ENCODE measurements at places on chromosomes 11 and 22. TPM values are rescaled to one million over a fixed set of nuclear protein-coding genes. Genes with fewer than 3 reads are reported as not detected.

- no peak for DNase-seq
These were observed 70.5 kb upstream of the TNRC6B start for GRCh38 chr22:40107244-40107643.

DNA sequence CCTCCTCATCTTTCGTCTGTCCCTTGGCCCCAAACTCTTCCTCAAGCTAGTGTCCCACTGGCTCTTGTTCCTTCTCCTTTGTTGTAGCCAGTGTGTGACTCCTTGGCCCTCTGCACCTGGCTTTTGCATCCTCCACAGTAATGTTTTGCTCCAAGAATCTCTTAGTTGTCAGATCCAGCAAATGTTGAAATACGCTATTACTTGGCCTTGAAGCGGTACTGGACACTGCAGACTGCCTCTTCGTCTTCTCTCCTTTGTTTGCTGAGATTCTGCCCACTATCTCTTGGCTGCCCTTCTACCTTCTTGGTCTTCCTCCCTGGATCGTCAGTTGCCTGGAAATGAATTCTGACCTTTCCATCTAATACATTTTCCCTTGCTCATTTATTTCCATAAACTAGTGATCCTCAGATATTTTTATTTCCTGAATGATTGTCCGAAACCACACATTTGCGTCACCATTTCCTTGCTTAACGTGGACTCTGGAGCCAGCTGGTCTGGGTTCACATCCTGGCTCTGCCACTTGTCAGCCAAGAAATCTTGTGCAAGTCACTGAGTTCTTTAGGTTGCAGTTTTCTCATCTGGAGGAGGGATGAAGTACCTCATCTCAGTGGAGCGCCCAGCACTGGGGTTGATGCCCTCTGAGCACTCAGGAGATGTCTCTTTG, 113.6 kb downstream of the LDLRAD3 start:
- peak; percentile 83 for DNase-seq

GRCh38 chr11:120613264-120614226, 102.0 kb downstream of the GRIK4 start:
- no peak for DNase-seq

GRCh38 chr11:78228467-78228866, 39.7 kb downstream of the USP35 start:
- no peak for DNase-seq

GRCh38 chr11:124892750-124893454, 4.8 kb downstream of the ROBO4 start:
- peak; percentile 67 for DNase-seq

GRCh38 chr22:38684895-38685294, 3.1 kb downstream of the TOMM22 start:
- no peak for DNase-seq

- no peak for DNase-seq
These were observed 85.8 kb upstream of the FGF3 start for GRCh38 chr11:69904974-69905535.

- DNase-seq = no peak
These were observed 388.9 kb upstream of the ANO3 start for GRCh38 chr11:25943031-25943430.

- peak; percentile 88 for DNase-seq
These were observed 35.7 kb upstream of the LRRC10B start for GRCh38 chr11:61472868-61473267.

DNA sequence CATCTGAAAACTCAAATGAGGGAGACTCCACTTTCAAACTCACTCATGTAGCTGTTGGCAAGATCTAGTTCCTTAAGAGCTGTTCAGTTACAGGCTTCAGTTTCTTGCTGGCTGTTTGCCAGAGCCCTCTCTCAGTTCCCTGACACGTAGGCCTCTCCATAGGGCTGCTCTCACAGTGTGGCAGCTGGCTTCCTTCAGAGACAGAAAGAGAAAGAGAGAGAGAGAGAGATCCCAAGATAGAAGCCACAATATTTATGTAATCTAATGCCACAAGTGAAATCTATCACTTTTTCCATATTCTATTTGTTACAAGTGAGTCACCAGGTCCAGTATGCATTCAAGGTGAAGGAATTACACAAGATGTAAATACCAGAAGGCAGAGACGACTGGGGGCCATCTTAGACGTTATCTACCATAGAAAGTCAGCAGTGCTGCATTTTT, 168.8 kb downstream of the RCN1 start:
- no peak for DNase-seq

DNA sequence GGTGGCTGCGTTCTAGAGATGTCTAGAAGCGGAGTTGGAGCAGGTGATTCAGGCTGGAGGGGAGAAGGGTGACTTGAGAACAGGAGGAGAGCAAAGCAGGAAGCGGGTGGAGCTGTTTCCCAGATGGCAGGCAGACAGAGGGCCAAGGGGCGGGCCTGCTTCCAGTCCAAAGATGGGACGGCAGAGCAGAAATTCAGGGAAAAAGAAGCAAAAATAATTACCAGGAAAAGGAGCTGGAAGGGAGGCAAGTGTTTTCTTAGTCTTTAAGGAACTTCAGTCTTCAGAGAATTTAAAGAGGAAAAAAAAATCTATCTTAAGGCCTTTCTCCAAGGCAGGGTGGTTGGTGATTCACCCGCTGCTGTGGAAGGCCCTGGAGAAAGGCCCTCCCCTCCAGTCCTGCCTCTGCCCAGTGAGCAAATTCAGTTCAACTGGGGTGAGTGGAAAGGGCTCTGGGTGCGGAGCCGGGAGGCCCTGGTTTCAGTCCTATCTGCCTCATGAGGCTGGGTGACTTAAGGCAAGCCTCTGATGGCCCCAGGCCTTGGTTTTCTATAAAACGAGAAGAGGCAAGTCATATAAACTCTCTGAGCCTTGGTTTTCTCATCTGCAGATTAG, 4.5 kb upstream of the CREB3L1 start:
- peak; percentile 85 for DNase-seq

GRCh38 chr11:46247659-46248058, 29.8 kb upstream of the CREB3L1 start:
- DNase-seq = no peak

GRCh38 chr22:43501878-43502277, 90.1 kb downstream of the MPPED1 start:
- DNase-seq = no peak

- no peak for DNase-seq
These were observed 67.9 kb downstream of the ENTHD1 start for GRCh38 chr22:39825661-39826102.

GRCh38 chr11:113345978-113346377, 31.6 kb downstream of the TTC12 start:
- DNase-seq = no peak

- DNase-seq = no peak
These were observed 26.9 kb downstream of the TP53I11 start for GRCh38 chr11:44923806-44924205.

GRCh38 chr11:132559331-132560036, 972.8 kb downstream of the OPCML start:
- no peak for DNase-seq

DNA sequence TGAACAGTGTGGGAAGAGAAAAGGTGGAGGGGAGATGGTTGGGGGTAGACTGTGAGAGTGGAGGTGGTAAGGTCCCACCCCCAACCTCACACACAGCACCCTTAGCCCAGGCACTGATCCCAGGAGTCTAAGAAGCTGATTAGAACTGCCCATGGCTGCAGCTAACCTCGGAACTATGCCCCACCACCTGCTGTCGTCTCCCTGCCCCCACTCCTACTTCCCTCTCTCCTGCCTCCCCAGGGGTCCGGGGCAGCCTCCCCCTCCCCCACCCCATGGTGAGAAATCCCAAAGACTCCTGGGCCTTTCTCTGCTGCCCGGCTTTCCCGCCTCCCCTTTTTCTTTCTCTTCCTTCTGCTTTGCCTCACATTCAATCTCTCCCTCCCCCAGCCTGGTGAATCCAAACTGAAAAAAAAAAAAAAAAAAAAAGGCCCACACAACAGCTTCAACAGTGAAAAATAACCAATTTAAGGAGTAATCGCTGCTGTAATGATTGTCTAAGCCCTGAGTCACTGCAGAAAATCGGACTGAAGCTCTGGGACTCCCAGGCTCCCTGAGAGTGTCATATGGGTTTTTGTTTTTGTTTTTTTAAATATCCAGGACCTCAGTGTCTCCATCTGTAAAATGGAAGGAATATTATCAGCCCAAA, 9.6 kb upstream of the TP53I11 start:
- DNase-seq = no peak

DNA sequence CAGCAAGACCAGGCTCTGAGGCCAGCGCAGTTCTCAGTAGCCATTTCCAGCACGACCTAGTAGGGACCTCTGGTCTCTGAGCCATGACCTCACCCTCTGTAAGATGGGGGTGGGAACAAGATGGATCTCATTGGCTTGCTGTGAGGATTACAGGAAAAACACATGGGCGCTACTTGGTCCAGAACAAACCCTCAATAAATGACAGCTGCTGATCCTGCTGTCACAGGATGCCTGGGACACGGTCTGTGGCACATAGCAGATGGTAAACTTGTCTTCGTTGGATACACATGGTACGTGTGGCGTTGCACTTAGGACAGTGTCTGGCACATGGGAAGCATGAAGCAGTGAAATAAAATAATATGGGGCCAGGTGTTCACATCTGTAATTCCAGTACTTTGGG, 4.5 kb upstream of the KCTD17 start:
- DNase-seq = no peak

DNA sequence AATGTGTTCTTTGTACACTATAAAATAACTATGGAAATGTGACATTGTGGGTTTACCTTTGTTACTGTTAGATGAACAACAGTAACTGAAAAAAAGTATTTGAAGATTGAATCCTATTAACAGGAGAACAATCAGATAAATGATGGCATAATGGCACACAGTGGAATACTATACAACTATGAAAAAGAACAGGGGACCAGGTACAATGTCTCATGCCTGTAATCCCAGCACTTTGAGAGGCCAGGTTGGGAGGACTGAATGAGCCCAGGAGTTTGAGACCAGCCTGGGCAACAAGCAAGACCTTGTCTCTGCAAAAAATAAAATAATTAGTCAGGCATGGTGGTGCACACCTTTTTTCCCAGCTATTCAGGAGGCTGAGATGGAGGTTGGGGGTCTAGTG, 14.4 kb upstream of the OSBP start:
- DNase-seq = no peak

DNA sequence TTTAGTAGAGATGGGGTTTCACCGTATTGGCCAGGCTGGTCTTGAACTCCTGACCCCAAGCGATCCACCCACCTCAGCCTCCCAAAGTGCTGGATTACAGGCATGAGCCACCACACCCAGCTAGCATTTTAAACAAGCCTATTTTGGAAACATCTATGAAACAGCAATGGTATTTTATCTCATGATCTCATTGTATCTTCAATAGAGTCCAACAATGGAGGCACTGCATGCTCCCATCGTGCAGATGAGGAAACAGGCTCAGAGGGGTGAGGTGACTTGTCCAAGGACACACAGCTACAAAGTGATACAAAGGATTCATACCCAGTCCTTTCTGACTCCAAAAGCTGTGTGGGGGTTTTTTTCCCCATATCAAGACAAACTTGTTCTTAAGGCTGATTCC, 39.0 kb upstream of the RTL6 start:
- DNase-seq = no peak

GRCh38 chr22:50548921-50549790, 3.5 kb downstream of the KLHDC7B start:
- no peak for DNase-seq

DNA sequence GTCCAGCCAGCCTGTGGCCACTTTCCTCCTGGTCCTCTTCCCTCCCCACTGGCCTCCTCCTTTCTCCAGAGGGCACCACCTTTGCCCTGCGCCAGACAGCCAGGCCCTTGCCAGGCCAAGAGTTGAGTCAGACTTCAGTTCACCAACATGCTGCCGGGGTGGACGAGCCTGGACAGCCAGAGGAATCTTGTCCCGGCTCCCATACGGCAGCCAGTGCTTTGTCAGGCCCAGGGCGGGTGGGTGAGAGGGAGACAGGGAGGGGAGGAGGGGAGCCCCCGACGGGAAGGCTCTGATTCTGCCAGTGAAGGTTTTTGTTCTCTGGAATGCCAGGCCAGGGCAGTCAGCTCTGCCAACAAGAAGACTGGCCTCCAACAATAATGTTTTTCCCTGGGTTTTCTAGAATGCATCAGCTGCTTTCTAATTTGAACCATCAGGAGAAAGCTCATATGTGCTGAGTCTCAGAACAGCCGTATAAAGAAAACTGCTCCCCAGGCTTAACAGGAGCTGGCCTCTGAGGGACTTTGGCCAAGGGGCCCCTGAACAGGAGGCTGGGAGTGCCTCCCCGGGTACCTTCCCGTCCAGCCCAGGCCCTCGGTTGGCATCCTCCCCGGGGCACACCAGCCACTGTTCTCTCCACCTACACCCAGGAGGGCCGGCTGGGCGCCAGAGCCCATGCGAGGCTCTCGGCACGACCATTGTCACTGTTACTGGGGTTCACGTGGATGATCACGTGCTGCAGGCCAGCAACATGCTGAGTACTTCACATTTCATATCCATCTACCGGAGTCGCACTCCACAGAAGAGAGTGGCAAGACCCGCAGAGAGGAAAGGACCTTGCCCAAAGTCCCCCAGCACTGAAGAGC, 28.6 kb downstream of the LIF start:
- no peak for DNase-seq

GRCh38 chr11:30045921-30046577, 29.2 kb upstream of the KCNA4 start:
- DNase-seq = no peak

- no peak for DNase-seq
These were observed 51.9 kb upstream of the EED start for GRCh38 chr11:86192519-86193257.

- no peak for DNase-seq
These were observed 60.2 kb downstream of the USP35 start for GRCh38 chr11:78248903-78249302.

GRCh38 chr22:47686594-47687345, 924.3 kb downstream of the TBC1D22A start:
- DNase-seq = no peak

GRCh38 chr22:29720811-29721323, 1.1 kb downstream of the CABP7 start:
- no peak for DNase-seq

GRCh38 chr22:44165286-44165874, 15.3 kb upstream of the PARVG start:
- no peak for DNase-seq

The OOSP4B gene
- total RNA-seq = not detected

The GSTT2 gene
- total RNA-seq = not detected

The GGT5 gene
- total RNA-seq = 35.2 TPM

The CARD16 gene
- total RNA-seq = 5.1 TPM

The SLC22A9 gene
- total RNA-seq = not detected

The TRIM29 gene
- 1.1 TPM for total RNA-seq

The HEPN1 gene
- total RNA-seq = not detected

The NECTIN1 gene
- 1.1 TPM for total RNA-seq

The ZBED5 gene
- total RNA-seq = 51.7 TPM

The GUCD1 gene
- 89.5 TPM for total RNA-seq

The FOLR1 gene
- total RNA-seq = not detected

The CYB5R3 gene
- 156 TPM for total RNA-seq

The OR52I2 gene
- not detected for total RNA-seq

The SUSD2 gene
- 8.6 TPM for total RNA-seq

Measured in sigmoid colon (tissue), 7 donors.